ENCODE measurements at places on chromosomes 1 and 21. TPM values are rescaled to one million over a fixed set of nuclear protein-coding genes. Genes with fewer than 3 reads are reported as not detected.

Gene LCE3D
- not detected for total RNA-seq

Gene SYDE2
- total RNA-seq: 19.8 TPM

GRCh38 chr1:165222580-165222979 lies 133.9 kb downstream of the LMX1A start:
- no peak for DNase-seq

Gene OR2G6
- not detected for total RNA-seq

DNA sequence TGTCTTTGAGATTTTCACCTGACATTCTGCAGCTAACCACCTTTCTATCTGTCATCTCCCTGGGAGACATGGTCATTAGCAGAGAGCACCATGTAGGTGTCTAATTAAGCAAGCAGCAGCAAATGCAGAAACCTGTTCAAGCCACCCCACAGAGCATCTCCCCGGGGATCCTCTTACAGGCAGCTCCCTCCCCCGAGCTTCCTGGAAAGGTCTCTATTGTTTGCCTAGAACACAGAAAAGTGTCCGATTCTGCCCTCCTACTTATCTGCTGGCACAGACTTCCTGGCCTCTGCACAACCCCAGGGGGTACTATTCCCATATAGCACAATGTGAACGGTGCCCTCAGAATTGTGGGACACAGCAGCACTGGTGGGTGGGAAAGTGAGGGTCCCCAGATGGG lies 46.1 kb downstream of the PLEKHA6 start:
- DNase-seq: no peak

- no peak for DNase-seq
These were observed 5.7 kb downstream of the KCNQ4 start for GRCh38 chr1:40789342-40789598.

Gene SMIM1
- 5.9 TPM for total RNA-seq

Gene LINGO4
- total RNA-seq: 0.09 TPM

Gene PUSL1
- 19.0 TPM for total RNA-seq

- no peak for DNase-seq
These were observed 91.5 kb downstream of the XCL2 start for GRCh38 chr1:168452329-168452728.
